IMR-90 (cell line): ENCODE measurements at places on chromosomes 6 and 20.

DNA sequence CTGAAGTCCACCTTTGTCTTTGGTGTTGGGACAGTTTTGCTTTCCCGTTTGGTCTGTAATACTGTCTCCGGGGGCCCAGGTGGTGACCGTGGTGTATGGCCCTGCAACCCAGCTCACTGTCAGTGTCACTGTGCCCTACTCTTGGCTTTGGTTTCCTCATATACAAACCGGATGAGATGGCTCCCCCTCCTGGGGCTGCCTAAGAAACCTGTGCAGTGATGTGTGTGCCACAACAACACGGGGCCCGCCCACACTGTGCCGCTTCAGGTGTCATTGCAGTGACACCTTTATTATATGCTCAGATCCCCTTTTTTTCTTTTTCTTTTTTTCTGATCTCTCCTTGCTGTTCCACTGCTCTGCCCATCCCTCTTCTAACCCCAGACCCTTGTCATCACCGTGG lies 73.9 kb downstream of the RAMACL start:
- no peak for DNase-seq

GRCh38 chr6:168134560-168135201 lies 55.7 kb upstream of the FRMD1 start:
- no peak for DNase-seq

DNA sequence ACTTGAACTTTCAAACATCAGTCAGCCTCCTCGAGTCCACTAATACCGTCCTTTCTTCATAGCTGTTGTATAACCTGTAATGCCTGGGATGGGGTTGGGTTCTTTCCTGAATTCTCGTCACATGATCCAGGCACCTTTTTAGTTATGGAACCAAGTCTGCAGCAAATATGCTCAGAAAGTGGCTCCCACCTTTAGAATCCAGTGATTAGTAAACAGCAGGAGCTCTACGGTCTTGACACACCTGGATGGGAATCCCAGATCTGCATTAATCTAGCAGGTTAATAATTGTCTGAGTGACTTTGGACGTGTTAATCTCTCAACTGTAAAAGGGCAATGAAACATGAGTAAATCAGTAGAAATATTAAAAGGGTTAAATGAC lies 729 bp upstream of the ZHX3 start:
- no peak for DNase-seq

- DNase-seq: no peak
These were observed 244.8 kb downstream of the FARS2 start for GRCh38 chr6:5506149-5506548.

DNA sequence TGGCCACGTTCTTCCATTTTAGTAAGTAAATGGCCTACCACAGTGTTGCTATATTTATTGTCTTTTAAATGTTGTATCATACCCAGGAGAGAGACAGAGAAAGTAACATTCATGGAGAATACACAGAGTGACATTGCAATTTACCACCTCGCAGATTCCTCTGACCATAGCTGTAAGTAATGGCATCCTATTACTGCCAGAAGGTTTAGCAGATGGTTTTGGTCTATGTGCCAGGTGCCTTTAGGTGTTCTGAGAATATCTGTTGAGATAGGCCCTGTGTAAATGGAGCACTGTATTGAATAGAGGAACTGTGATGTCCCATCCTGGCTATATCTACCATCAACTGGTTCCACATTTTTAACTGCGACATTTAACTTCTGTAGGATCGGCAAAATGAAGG lies 559.6 kb downstream of the KIF16B start:
- DNase-seq: no peak

DNA sequence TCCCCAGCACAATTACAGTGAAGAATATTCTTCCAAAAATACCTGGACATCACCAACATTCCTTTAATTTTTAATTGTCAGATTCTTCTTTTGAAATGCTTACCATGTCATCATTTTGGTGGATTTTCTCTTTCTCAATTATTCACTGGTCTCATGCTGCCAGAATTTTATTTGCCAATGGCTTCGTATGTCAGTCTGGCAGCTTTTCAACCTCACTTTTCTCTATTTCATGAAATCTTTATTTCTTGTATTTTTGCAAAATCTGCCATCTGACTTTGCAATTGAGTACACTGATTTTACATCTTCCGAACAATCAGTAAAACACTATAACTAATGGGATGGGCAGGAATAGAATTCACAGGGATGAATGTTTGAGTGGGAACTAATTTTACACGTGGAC lies 84.1 kb downstream of the BTBD9 start:
- DNase-seq: no peak

DNA sequence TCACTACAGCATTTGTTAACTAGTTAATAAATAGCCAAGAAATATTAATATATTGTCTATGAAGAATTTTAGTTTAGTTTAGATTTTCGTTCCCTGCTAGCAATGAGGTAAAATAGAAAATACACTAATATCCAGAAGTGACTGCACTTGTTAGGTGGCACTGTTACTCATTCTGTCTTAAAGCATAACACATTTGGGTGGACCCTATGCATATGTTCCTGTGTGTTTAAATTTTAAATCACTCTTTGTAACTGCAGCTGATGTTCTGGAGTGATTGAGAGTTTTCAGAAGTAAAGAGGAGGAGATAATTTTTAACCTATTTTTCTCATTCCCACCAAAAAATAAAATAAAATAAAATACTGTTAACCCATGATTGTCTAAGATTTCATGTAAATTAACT lies 73.9 kb upstream of the SOX4 start:
- no peak for DNase-seq

GRCh38 chr6:142697001-142697335 lies 248.0 kb downstream of the HIVEP2 start:
- DNase-seq: no peak

DNA sequence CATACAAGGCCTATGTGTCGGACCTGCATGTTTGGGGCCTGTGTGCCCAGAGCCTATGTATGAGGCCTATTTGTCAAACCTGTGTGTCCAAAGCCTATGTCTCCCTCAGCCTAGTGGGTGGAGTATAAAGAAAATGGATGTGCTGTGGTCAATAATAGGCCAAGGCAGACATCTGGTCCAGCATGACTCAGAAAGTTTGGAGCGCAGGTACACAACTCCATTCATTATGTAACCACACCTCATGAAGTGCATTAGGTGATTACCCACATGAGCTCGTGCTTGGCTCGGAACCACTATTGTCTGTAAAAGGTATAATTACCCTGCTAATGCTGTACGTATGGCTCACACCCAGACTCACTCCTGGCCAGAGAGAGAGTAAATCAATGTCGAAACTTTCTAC lies 302.4 kb upstream of the POU3F2 start:
- no peak for DNase-seq

DNA sequence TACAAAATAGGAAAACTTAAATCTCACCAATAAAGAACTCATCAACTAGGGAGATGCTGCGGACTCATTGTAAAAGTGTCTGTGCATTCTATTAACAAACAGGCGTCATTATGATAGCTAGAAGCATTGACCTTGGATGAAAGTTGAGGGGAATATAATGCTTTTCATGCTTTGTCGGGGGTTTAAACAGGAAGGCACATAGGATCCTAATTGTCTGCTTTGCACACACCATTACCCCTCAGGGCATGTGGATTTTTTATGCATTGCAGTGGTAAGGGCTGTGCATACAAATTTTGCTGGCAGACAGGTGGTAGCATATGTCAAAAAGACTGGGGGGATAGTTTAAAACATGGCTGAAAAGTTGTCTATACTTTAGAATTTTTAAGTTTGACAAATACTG lies 447.9 kb upstream of the PLCB4 start:
- DNase-seq: no peak

GRCh38 chr6:45376310-45377042 lies 1.3 kb downstream of the SUPT3H start:
- peak; percentile 30 for DNase-seq

DNA sequence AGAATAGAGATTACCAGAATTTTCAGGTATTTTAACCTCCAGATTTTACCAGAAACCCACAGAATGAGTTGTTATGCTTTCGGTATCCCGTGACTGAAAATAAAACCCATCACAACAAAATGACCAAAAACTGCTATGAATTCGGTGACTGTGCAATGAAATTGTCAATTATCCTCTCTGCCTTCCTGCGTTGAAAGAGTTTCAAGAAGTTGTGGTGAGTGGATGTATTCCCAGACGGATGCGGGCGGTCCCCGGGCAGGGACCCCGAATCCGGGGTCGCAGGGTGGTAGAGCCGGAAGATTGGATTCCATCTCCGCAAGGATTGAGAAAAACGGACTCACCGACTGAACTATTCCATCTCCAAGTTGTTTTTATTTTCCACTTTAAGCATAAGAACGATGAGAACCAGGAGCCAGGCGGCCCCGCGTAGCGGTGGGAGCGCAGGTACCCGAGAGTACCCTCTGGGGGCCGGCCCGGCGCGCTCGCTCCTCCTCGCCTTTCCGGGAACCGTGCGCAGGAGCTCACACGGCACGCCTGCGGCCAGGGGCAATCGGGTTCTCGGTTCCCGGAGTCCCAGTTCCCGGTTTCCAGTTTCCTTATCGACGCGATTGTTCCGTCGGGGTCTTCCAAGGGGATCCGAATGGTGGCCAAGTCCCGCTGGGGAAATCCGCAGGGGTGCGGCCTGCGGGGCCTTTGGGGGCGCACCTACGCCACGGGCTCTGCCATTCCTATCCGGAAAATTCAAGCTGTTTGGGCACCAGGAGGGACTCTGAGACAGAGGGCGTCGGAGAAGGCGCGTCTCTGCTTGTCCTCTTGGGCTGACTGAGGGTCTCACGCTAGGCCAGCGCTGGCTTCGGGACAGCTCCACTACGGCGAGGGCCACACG lies 104.9 kb upstream of the PRDM1 start:
- DNase-seq: no peak

- no peak for DNase-seq
These were observed 118.6 kb downstream of the EDN1 start for GRCh38 chr6:12408752-12409151.

- DNase-seq: no peak
These were observed at the start of gene KIF25 for GRCh38 chr6:167997642-167998041. Gene KIF25 (plus strand): TSS chr6:167997671. CDS start chr6:168029586, 31,915 bp downstream.

DNA sequence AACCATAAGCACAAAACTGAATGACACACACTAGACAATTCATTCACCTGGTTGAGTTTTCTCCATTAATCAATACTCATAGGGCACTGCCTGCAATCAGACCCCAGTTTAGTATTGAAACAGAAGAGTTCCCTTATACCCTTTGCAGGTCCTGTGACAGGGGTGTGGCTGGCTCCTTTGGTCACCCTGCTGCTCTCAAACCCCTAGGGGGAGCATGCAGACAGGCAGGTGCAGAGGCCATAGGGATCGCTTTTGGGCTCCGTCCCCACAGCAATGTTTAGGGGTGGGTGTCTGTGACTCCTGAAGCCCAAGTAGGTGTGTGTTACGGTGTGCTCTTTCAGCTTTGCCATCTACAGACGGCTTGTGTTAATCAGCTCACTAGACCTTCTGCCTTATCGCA lies 210.4 kb downstream of the CENPW start:
- DNase-seq: no peak

DNA sequence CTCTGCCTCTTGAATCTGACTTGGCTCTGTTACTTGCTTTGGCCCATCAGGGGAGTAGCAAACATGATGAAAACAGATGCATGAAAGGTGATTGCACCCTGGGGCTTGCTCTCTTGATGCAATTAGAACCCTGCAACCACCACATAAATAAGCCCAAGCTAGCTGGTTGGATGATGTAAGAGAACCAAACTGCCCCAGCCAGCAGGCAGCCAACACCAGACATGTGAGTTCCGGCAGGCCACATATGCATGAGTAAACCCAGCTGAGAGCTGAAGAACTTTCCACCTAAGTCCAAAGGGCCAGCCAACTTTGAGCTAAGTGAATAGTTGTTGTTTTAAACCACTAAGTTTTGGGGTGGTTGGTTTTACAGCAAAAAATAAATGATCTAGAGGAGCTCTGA lies 268.4 kb downstream of the FARS2 start:
- DNase-seq: no peak

DNA sequence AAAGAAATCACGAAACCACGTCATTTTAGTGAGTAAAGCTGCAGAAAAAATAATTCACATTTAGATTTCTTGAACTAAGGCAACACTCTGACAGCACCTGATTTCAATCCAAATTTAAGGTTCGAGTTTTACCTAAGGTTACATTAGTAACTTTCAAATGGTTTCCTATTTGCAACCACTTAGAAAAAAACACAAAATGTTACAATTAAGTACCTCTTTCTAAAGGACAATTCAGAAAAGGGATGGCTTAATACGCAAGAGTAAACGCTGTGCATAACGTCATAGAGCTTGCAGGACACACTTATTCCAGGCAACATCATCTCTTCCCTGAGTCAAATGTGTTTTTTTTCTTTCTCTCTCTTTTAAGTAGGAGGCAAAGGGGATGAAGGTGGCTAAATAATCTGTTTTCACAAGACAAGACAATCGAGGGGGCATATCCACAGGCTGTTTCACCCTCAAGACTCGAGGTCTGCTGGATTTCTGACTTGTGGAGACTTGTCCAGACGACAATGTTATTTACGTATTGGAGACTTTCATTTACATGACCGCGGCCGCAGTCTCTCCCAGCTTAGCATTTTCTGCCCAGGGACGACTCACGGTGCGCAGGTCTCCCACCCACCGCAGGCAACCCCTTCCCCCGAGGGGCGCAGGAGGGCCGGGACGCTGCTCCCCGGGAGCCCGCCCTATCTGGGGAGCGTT lies 86.0 kb downstream of the SESN1 start:
- peak; percentile 55 for DNase-seq

DNA sequence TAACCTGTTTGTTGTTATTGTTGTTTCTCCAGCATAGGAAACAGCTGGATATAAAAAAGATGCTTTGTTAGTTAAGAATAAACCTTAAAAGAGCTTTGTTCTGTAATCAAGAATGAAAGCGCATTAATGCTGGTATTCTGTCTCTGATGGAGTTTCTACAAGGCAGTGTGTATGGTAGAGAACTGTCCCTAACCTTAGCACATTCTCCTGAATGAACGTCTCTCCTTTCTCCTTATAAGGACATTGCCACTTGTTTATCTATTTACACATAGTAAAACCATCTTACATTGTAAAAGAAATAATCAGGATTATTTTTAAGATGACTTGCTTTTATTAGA lies 33.8 kb upstream of the LCA5 start:
- DNase-seq: no peak

- no peak for DNase-seq
These were observed 66.6 kb downstream of the EZR start for GRCh38 chr6:158752613-158753012.

- DNase-seq: peak; percentile 60
These were observed 69.0 kb downstream of the MOCS1 start for GRCh38 chr6:39865011-39865888.

- DNase-seq: no peak
These were observed 260.6 kb downstream of the ERMARD start for GRCh38 chr6:170012037-170012330.

GRCh38 chr6:14458669-14459266 lies 341.2 kb downstream of the CD83 start:
- DNase-seq: peak; percentile 97

DNA sequence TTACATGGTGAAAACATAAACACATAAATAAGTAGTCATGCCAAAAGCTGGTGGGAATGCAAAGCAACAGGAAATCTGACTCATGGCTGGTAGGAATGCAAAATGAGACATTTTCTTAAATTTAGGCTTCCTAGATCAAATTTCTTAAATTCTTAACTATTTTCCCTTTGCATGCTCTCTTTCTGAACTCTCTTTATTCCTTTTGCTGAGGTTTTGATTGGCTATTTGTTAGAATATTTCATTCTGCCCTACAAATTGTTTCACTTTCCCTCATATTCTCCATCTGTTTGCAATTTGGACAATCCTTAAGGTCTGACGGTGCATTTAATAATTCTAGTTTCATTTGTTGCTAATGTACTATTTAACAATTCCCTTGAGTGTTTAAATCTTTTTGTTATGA lies 437.5 kb upstream of the RGS17 start:
- no peak for DNase-seq

GRCh38 chr20:60101201-60101890 lies 143.1 kb downstream of the CDH26 start:
- no peak for DNase-seq

- DNase-seq: no peak
These were observed 5.7 kb downstream of the C20orf204 start for GRCh38 chr20:64041781-64042053.
